GM12891 (cell line): ENCODE measurements at places on chromosomes 13 and 19.

DNA sequence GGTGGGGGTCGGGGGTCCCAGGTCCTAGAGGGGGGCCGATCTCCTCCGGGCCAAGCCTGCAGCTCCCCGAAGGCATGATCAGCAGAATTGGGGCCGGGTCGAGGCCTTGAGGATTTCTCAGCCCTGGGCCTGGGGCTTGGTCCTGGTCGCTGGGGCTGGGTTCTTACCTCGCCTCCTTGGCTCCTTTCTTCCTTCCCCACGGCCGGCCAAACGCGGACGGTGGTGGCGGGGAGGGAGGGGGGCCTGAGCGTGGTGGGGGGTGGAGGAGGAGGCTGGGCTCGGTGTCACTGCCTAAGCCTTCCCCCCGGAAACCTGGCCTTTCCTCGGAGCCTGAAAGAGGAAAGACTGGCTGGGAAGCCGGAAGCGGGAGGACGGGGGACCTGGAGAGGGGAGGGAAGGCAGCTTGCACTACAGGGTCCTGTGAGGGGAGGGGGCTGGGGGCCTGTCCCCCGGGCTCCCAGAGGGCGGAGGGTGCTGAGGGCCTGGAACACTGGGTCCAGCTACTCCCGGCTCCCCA lies at the start of gene ZNF579:
Gene ZNF579, minus strand, starts transcription at position 221 of the 517 bp plus-strand sequence. CDS start 1,209 bp downstream, outside the sequence.
- DNase-seq: peak; percentile 88

DNA sequence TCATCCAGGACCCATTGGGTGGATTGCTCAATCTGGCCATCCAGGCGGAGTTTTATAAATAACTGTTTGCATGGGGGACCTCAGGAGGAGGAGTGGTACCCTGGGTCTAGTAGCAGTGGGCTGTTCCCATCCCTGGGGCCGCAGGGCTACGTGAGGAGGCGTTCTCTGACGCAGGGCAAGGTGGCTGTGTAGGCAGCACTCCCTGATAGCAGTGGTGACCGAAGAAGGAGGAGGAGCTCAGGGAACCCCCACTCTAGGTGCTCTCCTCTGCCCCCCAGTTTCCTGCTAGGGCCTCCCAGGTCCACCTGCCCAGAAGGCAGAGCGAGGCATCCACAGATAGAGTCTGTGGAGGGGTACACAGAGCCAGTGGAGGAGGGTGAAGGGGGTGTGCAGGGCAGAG lies 64.1 kb downstream of the CCNE1 start:
- no peak for DNase-seq

DNA sequence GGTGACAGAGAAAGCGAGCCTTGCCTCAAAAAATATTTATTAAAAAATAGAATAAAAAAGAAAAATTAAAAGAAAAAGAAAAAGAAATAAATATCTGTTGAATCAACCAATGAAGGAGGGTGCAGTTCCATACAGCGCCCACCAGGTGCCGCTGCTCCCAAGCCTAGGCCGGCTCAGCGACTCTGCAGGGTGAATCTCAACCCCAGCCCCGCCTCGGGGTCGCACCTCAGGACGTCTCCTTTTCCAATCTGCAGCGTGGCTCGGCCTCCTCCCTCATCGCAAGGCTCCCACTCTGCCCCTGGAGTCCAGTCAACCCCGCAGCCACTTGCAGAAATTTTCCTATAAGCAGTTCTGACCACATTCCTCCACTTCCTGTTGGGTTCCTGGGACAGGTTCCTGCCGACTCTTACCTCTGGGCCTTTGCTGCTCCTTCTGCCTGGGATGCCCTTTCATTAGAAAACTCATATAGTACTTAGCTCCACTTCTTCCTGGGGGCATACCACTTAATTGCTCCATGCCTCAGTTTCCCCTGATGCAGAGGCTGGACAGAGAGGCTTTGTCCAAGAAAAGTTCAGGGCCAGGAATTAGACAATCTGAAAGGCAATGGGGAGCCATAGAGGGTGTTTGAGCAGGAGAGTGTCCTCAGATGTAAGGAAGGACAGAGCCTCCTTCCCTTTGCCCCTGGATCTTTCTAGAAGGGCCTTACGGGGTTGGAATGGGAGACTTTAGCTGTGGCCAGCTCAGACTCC lies 24.3 kb downstream of the NFILZ start:
- DNase-seq: peak; percentile 85

DNA sequence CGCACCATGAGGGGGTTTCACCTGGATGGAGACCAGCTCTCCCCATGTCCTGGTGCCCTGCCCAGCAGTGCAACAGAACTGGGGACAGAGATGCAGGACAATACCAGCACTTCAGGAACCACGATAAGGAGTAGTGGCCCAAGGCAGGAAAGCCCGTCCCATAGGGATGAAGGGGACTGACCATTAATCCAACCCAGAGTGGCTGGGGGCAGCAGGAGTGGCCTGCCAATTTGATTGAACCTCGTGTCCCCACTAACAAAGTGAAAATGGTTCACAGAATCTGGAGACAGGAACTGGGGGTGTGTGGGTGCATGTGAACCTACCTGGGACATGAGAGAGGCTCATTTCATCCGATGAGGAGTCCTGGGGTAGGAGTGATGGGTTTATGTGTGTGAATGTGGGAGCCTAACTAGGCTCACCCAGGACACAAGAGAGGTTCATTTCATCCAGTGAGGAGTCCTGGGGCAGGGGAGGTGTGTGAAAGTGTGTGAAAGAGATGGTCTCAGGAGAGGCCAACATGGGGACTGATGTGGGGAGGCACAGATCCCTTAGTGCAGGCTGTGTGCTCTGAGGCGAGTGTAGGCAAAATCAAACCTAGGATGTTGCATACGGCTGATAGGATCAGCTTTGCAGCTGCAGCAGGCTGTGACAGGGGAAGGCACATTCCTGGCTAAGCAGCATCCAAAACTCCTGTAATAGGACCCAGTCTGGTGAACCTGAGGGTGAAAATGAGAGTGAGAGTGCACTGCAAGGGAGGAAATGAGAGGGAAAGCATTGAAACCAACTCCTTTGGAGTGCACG lies 98.2 kb downstream of the ZNF429 start:
- no peak for DNase-seq

DNA sequence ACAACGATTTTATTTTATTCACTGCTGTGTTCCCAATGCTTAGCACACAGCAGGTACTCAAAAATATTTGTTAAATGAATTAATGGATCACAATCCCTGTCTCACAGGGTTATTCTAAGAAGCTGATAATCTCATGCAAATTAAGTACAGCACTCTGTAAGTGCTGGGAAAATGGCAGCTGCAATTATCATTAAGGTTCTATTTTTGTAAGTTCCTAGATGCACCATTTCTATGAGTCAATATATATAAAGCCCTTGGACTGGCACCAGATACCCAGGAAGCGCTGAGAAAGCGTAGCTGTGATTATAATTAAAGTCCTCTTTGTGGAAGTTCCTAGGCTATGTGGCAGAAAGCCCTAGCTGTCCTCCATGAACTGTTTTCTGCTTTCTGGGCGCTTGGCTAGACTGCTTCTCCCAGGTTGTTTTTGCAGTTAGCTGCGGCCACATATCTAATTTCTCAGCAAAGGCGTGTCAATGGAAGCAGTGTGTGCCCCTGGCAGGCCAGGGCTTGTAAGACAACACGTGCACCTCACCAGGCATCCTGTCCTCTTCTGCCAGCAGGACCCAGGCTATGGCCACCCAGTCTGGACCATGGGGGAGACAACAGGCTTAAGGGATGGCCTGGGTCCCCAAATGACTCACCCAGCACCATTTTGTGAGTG lies 5.2 kb upstream of the SRRM5 start:
- DNase-seq: no peak

- no peak for DNase-seq
These were observed 7.2 kb upstream of the USF2 start for GRCh38 chr19:35261356-35262100.

GRCh38 chr13:100673376-100673712 lies 1.3 kb downstream of the TMTC4 start:
- DNase-seq: no peak

DNA sequence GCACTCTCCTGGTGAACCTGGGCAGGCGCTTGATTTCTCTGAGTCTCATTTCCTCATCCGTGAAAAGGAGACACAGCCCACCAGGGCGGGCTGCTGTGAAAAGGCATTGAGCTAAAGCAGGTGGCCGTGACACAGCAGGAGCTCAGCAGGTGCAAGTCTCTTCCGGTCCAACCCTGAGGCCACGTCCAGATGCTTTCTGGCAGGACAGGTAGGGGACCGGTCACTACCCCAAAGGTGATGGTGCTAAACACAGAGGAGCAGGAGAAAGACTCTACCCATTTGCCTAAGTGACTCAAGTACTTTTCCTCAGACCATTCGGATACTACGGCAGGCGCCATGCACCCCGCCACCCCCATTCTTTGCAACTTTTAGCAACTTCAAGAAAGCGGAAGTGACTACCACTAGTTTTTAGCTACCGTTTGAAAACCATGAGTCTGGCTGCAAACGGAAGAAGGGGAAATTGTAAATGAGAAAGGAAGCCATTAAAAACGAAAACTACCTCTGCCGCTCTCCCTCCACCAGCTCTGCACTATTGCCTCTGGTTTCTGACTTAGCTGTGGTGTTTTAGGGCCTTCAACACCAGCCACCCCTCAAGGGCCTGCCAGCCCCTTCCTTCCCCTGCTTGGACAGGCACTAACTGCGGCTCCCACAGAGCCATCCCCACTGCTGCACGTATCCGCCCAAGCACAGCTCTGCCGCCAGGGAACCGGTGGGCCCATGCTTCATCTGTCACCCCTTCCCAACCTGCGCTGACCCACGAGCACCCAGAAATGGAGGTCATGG lies 4.8 kb downstream of the PPP6R1 start:
- peak; percentile 75 for DNase-seq

GRCh38 chr13:27964741-27965323 lies 4.3 kb downstream of the CDX2 start:
- no peak for DNase-seq
